NCI-H1694 (cell line): ENCODE measurements at places on chromosomes 5 and 9.

DNA sequence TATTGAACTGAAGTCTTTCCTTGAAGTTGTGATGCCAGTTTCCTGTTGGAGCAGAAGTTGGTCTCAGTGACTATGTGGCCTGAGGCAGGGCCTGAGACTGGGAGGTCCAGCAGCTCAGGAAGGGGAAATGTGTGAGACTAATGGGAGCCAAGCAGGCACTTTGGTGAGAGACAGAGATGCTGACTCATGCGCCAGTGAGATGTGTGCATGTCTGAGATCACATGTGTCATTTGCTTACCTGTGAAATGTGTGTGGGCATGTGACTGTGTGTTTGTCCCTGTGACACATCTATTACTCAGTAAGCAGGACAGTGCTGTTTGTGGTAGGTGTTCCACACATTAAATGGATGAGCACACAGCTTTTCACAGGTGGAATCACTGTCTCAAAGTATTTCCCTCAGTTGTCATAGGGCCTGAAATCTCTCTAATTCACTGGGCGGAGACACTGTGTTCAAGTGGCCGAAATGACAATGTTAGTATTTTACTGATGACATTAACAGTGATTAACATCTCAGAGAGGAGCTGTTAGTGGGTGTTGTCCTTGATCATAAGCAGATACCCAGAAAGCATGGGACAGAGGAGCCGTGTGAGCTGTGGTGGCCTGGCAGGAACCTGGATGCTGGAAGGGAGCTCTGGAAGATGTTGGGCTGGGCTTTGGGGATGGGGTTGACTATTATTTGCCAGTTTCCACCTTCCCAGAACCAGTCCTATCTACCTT is 7.4 kb downstream of the NPR2 start:
- DNase-seq, result no peak

- DNase-seq, result no peak
Observed at GRCh38 chr5:33258553-33258952, 182.2 kb upstream of the TARS1 start.

DNA sequence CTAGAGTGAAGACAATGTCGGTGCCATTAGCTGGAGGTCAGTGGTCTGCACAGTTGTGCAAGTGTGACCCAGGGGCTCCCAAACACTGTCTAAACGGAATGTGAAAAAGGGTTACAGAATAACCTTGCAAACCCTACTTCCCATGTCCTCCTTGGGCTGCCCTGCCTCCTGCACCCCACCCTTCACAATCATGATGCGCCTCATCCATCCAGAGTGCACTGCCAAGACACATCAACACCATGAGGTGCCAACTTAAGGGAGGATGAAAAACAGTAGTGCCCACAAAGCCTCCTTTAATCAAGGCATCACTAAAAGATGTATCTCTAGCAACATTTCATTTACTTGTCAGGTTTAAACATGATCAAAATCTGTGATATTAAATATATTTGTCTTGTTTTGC is 87.1 kb downstream of the SETX start:
- DNase-seq, result no peak

DNA sequence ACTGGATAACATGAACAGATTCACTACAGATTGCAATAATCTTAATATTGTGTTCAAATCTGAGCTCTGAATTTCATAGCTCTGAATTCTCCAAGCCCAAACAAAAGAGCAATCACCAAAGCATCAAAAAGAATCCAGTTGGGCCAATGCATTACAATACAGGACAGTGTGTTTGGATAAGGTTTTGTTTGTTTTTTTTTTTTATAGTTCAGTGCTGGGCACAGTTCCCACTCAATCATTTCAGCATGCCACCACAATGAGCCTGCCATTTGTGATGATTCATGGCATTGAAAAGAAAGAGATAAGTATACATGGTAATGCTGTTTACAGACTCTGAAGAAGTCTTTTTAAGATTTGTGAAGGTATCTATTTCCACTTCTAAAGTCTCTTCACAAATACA is 1.7 kb upstream of the HTR1A start:
- DNase-seq, result no peak

- DNase-seq, result no peak
Observed at GRCh38 chr5:57676222-57677098, 193.8 kb upstream of the ACTBL2 start.

GRCh38 chr5:1064383-1065142 is 47.3 kb downstream of the SLC12A7 start:
- no peak for DNase-seq

GRCh38 chr9:70406434-70406862 is 8.0 kb downstream of the KLF9 start:
- DNase-seq, result no peak

GRCh38 chr5:11038772-11039171 is 277.7 kb upstream of the DAP start:
- no peak for DNase-seq

DNA sequence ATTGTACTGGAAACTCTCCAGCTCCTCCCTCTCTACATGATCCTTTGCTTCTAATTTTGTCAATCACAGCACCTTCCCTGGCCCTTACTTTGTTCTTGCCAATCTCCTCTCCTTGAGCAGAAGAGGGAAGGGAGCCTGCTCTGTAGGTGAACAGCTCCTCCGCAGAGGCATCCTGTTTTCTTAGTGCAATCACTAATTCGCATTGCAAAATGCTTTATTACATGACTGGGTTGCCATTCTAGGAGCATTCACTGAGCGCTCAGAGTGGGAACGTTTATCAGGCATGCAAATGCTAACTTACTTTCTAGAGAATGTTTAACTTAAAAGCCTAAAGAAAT is 416 bp upstream of the SNX18 start:
- no peak for DNase-seq

- DNase-seq, result no peak
Observed at GRCh38 chr5:124584991-124585715, 161.3 kb downstream of the ZNF608 start.
